ENCODE measurements at places on chromosomes 12 and 14. TPM values are rescaled to one million over a fixed set of nuclear protein-coding genes. Genes with fewer than 3 reads are reported as not detected.

The MYH6 gene
- total RNA-seq: not detected

The COCH gene
- 7.9 TPM for total RNA-seq

- no peak overlapping the region for H3K27ac ChIP-seq
- DNase-seq: no peak
- H3K4me3 ChIP-seq: no peak overlapping the region
- H3K36me3 ChIP-seq: no peaks in the 10 kb centered on the region
- no peaks in the 10 kb centered on the region for H3K27me3 ChIP-seq
These were observed 103.2 kb upstream of the MDGA2 start for GRCh38 chr14:47778631-47779030.

The VAMP1 gene
- 2.1 TPM for total RNA-seq

GRCh38 chr12:27561535-27562350 is 37.7 kb downstream of the PPFIBP1 start:
- DNase-seq: no peak
- no peaks in the 10 kb centered on the region for H3K36me3 ChIP-seq
- H3K27me3 ChIP-seq: no peaks in the 10 kb centered on the region
- H3K4me3 ChIP-seq: no peak overlapping the region
- H3K4me1 ChIP-seq: peaks cover 60% of the 10 kb centered on the region
- H3K27ac ChIP-seq: no peak overlapping the region

DNA sequence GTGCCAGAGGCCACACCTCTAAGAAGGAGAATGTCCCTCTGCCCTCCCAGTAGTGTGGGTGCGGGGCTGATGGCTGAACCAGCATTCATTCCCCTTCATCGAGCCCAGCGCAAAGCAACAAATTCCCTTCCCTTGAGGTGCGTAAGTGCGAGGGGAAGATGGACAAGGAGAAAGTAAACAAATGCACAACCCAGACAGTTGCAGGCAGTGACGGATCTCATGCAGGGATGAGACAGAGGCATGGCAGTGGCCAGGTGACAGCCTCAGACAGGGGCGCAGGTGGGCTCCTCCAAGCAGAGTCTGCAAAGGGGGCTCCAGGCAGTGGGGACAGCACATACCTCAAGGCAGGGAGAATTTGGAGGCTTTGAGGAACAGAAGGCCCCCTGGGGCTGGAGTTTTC is 2.3 kb upstream of the MYL2 start:
- no peak for DNase-seq
- H3K36me3 ChIP-seq: no peaks in the 10 kb centered on the region
- H3K4me1 ChIP-seq: no peaks in the 10 kb centered on the region
- no peak overlapping the region for H3K27ac ChIP-seq

The KCNC2 gene
- not detected for total RNA-seq

GRCh38 chr12:8465301-8465996 is 9.7 kb downstream of the CLEC6A start:
- no peaks in the 10 kb centered on the region for H3K4me1 ChIP-seq
- no peak overlapping the region for H3K27ac ChIP-seq
- H3K36me3 ChIP-seq: no peaks in the 10 kb centered on the region
- DNase-seq: no peak
- H3K27me3 ChIP-seq: no peaks in the 10 kb centered on the region

The KLRB1 gene
- total RNA-seq: not detected

DNA sequence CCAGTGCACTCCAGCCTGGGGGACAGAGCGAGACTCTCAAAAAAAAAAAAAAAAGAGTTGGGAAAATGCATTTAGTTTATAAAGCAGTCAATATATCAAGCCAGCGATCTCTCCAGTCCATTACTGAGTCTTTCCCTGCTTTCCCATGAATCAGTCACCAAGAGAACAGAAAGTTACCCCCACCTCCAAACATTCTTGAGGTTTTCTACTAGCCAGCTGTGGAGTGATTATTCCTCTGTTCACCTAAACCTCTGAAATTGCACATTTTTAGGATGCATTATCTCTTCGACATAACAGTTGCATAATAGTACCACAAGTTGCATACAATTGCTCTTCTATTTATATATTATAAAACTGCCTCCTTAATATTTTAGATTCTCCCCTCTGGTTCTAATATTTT is 134.8 kb upstream of the DIO3 start:
- no peaks in the 10 kb centered on the region for H3K27me3 ChIP-seq
- no peak for DNase-seq
- H3K36me3 ChIP-seq: no peaks in the 10 kb centered on the region
- H3K27ac ChIP-seq: no peak overlapping the region

- no peaks in the 10 kb centered on the region for H3K27me3 ChIP-seq
- no peak overlapping the region for H3K27ac ChIP-seq
- no peak for DNase-seq
- H3K4me3 ChIP-seq: no peak overlapping the region
- no peaks in the 10 kb centered on the region for H3K36me3 ChIP-seq
These were observed 2.9 kb upstream of the CLEC2A start for GRCh38 chr12:9935026-9935425.

DNA sequence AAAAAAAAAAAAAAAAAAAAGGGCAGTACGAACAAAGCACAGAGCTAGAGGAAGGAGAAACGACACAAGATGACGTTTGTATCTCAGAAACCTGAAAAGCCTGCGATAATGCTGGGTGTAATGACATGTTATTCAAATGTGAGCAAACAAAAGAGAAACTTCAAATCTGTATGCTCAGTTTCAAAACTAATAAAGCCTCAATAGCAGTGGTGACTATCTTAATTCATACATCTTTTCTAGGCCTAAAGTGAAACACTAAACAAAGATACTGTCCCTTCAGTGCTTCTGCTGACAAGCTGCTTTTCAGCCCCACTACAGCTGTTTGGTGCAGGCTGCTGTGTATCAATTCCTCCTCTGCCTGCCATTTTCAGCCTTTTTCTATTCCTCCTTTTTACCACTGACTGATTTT is 15.8 kb downstream of the ITPR2 start:
- no peak for DNase-seq
- peaks cover 5% of the 10 kb centered on the region for H3K4me1 ChIP-seq
- no peak overlapping the region for H3K4me3 ChIP-seq
- no peaks in the 10 kb centered on the region for H3K36me3 ChIP-seq
- peak overlapping the region; percentile 35 for H3K27ac ChIP-seq

DNA sequence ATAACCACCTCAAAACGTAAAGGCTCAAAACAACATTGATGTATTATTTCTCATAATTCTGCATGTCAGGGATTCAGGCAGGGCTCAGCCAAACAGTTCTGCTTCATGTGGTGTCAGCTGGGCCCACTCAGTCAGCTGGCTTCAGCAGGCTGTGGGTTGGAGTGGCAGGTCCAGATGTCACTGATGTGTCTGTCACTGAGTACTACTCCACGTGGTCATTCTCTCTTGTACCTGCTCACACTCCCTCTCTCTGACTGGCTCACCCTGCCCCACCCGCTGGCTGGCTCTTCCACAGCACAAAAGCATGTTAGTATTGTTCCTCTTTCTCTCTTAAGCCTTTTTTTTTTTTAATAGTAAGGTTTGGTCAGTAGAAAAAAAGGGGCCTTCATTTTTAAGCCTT is 182.4 kb downstream of the DICER1 start:
- DNase-seq: no peak
- H3K4me3 ChIP-seq: no peak overlapping the region
- no peak overlapping the region for H3K27ac ChIP-seq
- no peaks in the 10 kb centered on the region for H3K27me3 ChIP-seq

DNA sequence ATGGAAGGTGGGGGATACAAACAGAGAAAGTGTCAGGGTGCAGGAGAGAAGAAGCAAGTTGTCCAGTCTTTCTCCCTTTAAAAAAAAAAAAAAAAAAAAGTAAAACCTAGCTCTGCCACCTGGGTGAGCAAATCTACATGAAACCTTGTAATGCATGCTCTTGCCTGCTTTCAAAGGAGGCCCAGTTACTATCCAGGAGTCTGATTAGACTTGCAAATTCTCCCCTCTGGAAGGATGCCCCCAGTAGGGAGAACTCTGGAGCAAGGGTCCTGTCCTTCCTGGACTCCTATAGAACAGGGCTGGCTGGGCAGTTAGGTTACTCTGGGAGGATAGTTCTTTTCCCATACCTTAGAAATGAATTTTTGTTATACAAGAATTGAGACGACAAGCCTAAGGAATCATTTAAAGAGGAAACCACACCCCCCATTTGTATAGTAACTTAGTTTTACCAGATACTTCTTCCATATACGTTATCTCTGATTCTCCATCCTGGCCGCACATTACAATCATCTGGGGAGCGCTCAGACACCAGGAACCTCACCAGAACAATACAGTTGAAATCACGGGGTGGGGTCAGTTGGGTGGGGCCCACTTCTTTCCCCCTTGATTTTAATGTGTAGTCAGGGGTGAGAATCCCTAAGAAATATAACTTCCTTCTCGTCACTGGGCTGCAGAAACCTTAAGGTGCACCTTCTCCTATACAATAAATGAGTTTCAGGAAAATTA is 30.5 kb downstream of the RAB35 start:
- peaks cover 18% of the 10 kb centered on the region for H3K4me1 ChIP-seq
- no peaks in the 10 kb centered on the region for H3K36me3 ChIP-seq
- H3K27me3 ChIP-seq: no peaks in the 10 kb centered on the region
- peak overlapping the region; percentile 41 for H3K4me3 ChIP-seq

Data from suprapubic skin (tissue), 4 donors.